Heart left ventricle (tissue), 16 donors: ENCODE measurements at places on chromosomes 11 and 22.

- no peak overlapping the region for H3K4me3 ChIP-seq
- H3K4me1 ChIP-seq: no peaks in the 10 kb centered on the region
- no peak overlapping the region for H3K27ac ChIP-seq
- no peak for DNase-seq
These were observed 13.3 kb downstream of the OR52B2 start for GRCh38 chr11:6156628-6157359.

GRCh38 chr11:92656783-92657182, 312.7 kb upstream of the MTNR1B start:
- H3K27me3 ChIP-seq: no peaks in the 10 kb centered on the region
- DNase-seq: no peak
- no peaks in the 10 kb centered on the region for H3K36me3 ChIP-seq
- no peak overlapping the region for H3K27ac ChIP-seq

DNA sequence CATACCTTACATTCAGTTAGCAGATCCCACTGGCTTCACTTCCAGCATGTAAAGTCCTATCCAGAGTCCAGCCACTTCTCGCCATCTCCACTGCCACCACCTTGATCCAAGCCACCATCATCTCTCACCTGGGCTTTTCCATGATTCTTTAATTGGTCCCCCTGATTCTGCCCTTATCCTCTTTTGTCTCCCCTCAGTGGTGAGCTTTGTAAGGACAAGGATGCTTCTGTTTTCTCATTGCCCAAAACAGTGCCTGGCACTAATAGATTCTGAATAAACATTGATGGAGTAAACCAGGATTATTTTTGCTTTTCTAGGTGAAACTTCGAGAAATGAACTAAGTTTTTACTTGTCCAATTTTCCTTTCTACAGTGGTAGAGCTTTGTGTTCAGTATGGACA, 4.4 kb downstream of the POLA2 start:
- no peaks in the 10 kb centered on the region for H3K36me3 ChIP-seq
- DNase-seq: no peak
- H3K4me1 ChIP-seq: no peaks in the 10 kb centered on the region
- no peak overlapping the region for H3K4me3 ChIP-seq
- H3K27me3 ChIP-seq: no peaks in the 10 kb centered on the region

GRCh38 chr11:15535414-15535813, 420.7 kb downstream of the INSC start:
- no peaks in the 10 kb centered on the region for H3K36me3 ChIP-seq
- DNase-seq: no peak
- H3K27ac ChIP-seq: no peak overlapping the region
- H3K4me3 ChIP-seq: no peak overlapping the region

DNA sequence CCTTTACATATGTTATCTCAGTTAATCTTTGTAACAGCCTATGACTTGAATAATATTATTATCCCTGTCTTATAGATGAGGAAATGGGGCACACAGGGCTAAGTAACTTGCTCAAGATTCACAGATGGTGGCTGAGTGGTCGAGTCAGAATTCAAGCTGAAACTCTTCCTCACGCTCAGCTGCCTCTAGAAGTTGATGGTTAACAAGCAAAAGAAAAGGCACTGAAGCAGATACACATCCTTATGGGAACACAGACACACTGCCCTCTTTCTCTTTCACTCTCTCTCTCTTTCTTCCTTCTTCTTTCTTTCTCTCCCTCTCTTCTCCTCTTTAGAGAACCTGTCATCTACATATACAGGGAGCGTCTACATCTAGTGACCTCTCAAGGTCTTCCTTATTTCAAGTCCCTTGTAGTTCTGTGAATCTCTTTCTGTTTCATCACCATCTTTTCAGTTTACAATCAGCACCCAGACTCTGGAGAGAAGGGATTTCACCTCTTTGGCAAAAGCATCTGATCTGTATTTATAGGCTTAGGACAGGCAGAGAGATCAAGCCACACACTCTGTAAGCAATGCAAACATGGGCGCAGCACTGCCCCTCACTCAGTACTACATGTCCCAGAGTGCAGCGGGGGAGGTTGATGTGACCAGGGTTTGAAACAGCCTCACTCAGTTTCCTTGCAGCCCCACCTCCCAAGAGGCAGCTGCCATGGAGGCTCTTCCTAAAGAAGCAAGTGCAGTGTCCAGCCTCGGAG, 75.7 kb downstream of the GRAMD1B start:
- no peak for DNase-seq
- H3K4me1 ChIP-seq: no peaks in the 10 kb centered on the region
- H3K4me3 ChIP-seq: no peak overlapping the region
- H3K27me3 ChIP-seq: no peaks in the 10 kb centered on the region

DNA sequence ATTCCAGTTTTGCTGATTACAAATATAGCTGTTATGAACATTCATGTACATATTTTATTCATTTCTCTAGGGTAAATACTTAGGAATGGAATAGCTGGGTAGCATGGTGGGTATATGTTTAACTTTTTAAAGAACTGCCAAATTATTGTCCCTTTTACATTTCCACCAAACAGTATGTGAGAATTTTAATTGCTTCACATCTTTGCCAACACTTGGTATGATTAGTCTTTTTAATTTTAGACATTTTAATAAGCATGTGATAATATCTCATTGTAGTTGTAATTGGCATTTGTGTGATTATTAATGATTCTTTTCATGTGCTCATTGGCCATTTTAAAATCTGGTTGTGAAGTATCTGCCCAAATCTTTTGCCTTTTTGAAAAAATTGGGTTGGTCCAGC, 72.6 kb upstream of the SORL1-AS1 start:
- H3K27me3 ChIP-seq: no peaks in the 10 kb centered on the region
- no peaks in the 10 kb centered on the region for H3K4me1 ChIP-seq
- H3K27ac ChIP-seq: no peak overlapping the region

DNA sequence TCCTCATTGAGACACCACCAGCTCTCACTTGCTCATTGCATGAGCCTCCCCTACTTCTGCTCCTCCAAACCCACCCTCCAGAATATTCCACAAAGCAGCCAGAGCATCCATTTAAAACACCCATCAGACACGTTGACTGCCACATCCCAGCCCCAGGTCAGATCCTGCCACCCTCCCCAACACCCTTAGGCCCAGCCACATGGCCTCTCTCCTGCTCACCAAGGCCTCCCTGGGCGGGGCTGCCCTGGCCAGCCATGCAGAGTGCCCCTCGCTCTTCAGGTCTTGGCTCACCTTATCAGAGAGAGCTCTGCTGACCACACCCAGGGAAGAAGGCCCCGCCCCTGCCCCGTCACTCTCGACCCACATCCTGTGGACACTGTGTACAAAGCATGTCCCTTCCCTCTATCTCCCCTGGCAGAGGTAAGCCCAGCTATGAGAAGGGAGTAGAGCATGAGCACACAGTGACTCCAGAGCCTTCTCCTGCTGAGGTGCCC, 106.8 kb downstream of the MICAL3 start:
- no peaks in the 10 kb centered on the region for H3K36me3 ChIP-seq
- no peak overlapping the region for H3K4me3 ChIP-seq
- H3K4me1 ChIP-seq: peaks cover 91% of the 10 kb centered on the region
- H3K27me3 ChIP-seq: no peaks in the 10 kb centered on the region

DNA sequence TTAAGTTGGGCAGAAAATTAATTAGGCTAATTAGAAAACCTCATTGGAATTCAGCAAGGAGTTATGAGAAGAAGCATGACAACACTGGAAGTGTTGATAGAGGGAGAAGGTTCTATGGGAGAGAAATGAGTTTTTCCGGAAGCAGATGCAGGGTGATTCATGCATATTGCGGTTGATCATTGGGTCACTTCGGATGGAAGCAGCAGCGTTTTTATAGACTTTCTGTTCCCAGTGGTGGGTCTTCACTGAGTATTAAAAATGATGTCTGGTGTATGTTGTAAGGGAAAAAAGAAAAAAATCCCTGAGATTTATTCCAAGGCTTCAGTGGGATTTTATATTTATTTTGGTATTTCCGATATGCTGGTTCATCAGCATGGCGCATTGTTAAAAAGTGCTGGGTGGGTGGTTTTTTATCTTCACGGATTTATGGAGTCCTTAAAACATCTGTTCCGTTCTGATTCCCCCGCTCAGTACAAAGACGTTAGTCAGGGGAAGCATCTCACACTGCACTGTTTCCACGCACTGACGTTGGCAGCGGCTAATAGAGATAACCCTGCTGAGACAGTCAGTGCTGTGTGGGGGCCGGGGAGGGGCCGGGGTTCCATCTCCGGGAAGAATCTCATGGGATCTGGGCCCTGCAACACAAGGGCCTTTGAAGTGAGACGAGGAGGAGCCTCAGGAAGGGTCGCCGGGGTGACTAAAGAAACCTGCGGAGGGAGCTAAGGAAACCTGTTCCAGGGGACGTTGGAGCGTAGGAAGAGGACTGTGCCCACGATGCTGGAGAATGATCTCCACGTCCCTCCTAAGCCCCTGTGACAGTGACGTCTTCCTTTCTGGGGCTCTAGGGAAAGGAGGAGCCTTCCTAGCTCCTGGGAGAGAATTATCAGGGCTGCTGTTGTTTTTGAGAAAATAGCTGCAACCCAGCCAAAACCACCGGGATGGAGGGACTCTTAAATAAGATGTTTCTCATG, 390.0 kb downstream of the NTM start:
- no peaks in the 10 kb centered on the region for H3K4me1 ChIP-seq
- DNase-seq: peak; percentile 69
- no peak overlapping the region for H3K4me3 ChIP-seq
- peak overlapping the region; percentile 68 for H3K27ac ChIP-seq

GRCh38 chr11:44637487-44637886, 72.0 kb downstream of the CD82 start:
- H3K4me3 ChIP-seq: no peak overlapping the region
- H3K4me1 ChIP-seq: peaks cover 32% of the 10 kb centered on the region
- H3K36me3 ChIP-seq: no peaks in the 10 kb centered on the region
- no peak for DNase-seq
- H3K27ac ChIP-seq: no peak overlapping the region

- no peaks in the 10 kb centered on the region for H3K36me3 ChIP-seq
- peak; percentile 90 for DNase-seq
- peak overlapping the region; percentile 15 for H3K4me3 ChIP-seq
- no peaks in the 10 kb centered on the region for H3K27me3 ChIP-seq
- peak overlapping the region; percentile 77 for H3K27ac ChIP-seq
- H3K4me1 ChIP-seq: peaks cover 95% of the 10 kb centered on the region
These were observed 35.8 kb downstream of the MAML2 start for GRCh38 chr11:96306933-96307775.

GRCh38 chr11:88709567-88709966, 356.2 kb downstream of the GRM5 start:
- H3K4me1 ChIP-seq: no peaks in the 10 kb centered on the region
- H3K27ac ChIP-seq: no peak overlapping the region
- no peaks in the 10 kb centered on the region for H3K36me3 ChIP-seq
- H3K27me3 ChIP-seq: no peaks in the 10 kb centered on the region

DNA sequence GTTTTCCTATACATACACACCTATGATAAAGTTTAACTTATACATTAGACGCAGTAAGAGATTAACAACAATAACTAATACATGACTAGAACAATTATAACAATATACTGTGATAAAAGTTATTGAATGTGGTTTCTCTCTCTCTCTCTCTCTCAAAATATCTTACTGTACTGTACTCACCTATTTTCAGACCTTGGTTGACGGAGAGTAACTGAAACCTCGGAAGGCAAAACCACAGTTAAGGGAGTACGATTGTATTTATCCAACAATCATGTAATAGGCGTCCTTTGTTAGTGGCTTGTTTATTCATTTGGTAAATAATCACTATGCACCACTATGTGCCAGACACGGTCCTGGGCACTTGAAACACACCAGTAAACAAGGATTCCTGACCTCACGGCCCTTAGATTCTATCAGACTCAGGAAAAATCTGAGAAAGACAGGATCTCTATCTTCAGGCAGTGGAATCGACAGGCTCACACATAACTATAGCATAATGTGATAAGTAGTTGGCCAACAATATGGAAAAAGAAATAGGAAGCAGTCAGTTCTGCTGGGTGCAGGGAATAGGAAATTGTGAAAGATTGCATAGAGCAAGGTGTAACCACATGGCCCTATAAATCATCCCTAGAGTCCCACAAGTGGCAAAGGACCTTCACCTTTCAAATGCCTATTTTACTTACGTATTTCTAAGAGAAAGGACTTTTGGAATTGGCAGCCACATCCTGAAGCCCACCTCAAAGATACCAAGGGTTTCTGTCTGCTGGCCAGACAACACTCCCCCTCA, 12.0 kb downstream of the ETS1 start:
- no peaks in the 10 kb centered on the region for H3K27me3 ChIP-seq
- H3K4me3 ChIP-seq: no peak overlapping the region

DNA sequence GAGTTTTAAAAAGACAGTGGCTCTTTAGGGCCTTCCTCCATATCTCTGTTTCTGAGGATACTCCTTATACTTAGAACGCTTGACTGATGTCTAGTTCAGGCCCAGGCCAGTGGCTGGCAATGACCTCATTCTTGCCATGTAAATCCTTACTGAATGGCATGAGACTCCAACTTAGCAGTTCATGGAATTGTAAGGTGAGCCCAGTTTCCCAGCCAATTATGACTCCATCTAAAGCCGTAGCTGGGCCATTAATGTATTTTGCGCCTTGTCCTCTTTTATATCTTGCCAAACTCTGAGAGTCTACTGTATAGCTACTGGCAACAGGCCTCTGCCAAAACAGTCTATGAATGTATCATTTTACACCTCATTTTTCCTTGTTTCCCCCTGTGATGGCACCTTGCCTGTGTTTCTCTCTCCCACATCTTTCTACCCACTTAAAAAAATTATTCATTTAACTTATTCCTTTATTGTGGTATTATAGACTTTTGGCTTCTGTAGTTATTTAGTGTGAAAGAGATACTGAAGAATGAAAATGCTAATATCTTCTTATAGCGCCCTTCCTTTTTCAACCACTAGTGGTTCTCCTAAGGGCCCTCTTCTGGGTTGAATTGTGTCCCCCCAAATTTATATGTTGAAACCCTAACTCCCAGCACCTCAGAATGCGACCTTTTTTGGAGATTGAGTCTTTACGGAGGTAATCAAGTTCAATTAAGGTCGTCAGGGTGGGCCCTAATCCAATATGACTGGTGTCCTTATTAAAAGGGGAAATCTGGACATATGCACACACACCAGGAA, 67.4 kb downstream of the ZNRF3 start:
- no peak for DNase-seq
- H3K4me1 ChIP-seq: peaks cover under 1% of the 10 kb centered on the region
- no peak overlapping the region for H3K4me3 ChIP-seq
- no peak overlapping the region for H3K27ac ChIP-seq
- H3K36me3 ChIP-seq: no peaks in the 10 kb centered on the region
- H3K27me3 ChIP-seq: no peaks in the 10 kb centered on the region

GRCh38 chr11:88300888-88301487, 36.5 kb downstream of the CTSC start:
- peaks cover 14% of the 10 kb centered on the region for H3K4me1 ChIP-seq
- no peaks in the 10 kb centered on the region for H3K27me3 ChIP-seq
- no peak for DNase-seq
- H3K4me3 ChIP-seq: no peak overlapping the region

GRCh38 chr11:92302770-92303169, 78.2 kb downstream of the FAT3 start:
- DNase-seq: no peak
- no peaks in the 10 kb centered on the region for H3K36me3 ChIP-seq
- no peaks in the 10 kb centered on the region for H3K27me3 ChIP-seq
- H3K4me3 ChIP-seq: no peak overlapping the region
- H3K4me1 ChIP-seq: no peaks in the 10 kb centered on the region

- no peaks in the 10 kb centered on the region for H3K27me3 ChIP-seq
- no peaks in the 10 kb centered on the region for H3K36me3 ChIP-seq
- peaks cover 14% of the 10 kb centered on the region for H3K4me1 ChIP-seq
- no peak overlapping the region for H3K4me3 ChIP-seq
- no peak for DNase-seq
These were observed 10.2 kb downstream of the SCGB1A1 start for GRCh38 chr11:62428871-62429560.

- H3K27ac ChIP-seq: no peak overlapping the region
- no peaks in the 10 kb centered on the region for H3K27me3 ChIP-seq
- no peak overlapping the region for H3K4me3 ChIP-seq
- DNase-seq: no peak
- H3K36me3 ChIP-seq: no peaks in the 10 kb centered on the region
These were observed 37.5 kb downstream of the KCNJ4 start for GRCh38 chr22:38417252-38418060.
